ENCODE measurements at places on chromosomes 4 and X. TPM values are rescaled to one million over a fixed set of nuclear protein-coding genes. Genes with fewer than 3 reads are reported as not detected.

Gene MAGEA10
- 0.24 TPM for total RNA-seq

- DNase-seq: no peak
Measured at GRCh38 chr4:145762719-145763118, 82.8 kb downstream of the C4orf51 start.

Gene BEX2
- 14.7 TPM for total RNA-seq

Gene TDO2
- 40.9 TPM for total RNA-seq

Gene OTC
- not detected for total RNA-seq

DNA sequence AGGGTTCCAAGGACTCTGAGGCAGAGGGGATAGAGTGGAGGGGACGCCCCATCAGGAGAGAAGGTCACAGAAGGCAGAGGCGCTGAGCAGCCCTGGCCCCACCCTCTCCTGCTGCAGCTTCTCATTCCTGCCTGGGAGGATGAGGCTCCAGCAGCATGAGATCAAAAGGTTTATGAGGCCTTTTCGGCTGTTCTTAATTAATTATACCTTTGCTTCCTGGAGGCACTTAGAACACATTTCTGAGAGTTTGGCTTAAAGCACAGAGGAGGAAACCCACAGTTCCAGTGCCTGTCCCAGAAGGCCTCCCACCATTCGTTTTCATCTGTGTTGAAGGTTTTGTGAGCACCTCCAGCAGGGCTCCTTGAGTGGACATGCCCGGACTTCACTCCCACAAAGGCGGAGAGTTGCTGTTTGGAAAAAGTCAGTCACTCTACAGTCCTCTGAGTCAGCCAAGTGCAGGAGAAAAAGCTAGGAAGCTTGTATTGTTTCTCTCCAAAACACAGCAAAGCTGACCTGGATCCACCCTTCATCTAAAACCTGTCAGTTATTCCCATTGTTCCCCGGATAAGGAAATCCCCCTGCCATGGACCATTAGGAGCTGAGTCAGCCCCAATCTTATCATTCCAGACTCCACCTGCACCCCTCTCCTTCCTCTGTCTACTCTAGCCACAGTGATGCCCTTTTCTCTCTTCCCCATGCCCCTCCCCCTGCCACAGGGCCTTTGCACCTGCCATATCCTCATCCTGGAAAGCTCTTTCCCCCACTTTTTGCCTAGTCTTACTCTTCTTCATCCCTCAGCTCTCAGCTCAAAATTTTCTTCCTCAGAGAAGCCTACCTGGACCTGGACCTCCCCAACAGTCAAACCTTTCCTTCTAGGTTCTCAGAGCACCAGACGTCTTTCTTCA lies 276.8 kb downstream of the FBXW7 start:
- peak; percentile 57 for DNase-seq

Gene RASL11B
- 13.0 TPM for total RNA-seq

Gene NALF2
- 0.24 TPM for total RNA-seq

GRCh38 chr4:35520059-35520458 lies 724.3 kb downstream of the ARAP2 start:
- no peak for DNase-seq

Gene MAB21L2
- 2.6 TPM for total RNA-seq

DNA sequence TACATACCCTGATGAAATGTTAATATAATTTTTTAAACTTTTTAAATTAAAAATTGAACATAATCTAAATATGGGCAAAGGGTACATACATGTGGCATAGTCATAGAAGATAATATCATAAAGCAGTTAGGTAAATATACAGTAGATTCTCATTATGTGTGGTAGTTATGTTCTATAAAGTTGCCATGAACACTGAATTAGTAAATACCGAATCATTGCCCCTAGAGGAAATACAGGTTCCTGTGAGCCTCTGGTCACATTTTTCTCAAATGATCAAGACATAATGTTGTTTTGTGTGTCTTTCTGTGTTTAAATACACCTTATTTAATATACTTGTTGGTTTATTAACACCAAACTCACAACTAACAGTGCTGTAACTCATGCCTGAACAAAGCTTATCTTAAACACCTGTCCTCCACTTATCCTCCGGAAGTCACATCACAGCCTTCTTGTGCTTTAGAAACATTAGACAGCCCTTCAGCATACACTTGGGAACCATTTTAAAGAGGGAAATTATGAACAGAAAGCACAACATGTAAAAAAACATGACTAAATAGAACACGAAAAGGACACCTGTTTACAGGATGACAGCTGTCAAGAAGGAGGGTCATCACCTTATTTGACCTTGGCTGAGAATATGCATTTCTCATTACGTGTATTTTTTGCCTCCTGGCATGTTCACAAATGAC lies 169.4 kb upstream of the NAP1L5 start:
- DNase-seq: no peak

DNA sequence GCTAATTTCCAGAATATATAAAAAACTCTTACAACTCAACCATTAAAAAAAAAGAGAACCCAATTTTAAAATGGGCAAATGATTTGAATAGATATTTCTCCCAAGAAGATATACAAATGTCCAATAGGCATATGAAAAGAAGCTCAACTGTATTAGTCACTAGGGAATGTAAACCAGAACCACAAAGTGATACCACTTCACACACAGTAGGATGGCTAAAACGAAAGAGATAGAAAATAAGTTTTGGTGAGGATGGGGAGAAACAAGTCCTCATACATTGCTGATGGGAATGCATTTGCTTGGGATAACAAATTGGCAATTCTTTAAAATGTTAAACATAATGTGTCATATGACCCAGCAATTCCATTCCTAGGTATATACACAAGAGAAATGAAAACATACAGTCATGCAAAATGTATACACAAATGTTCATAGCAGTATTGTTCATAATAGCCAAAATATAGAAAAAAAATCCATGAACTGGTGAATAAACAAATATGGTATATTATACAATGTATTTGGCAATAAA lies 5.7 kb downstream of the TCEAL3 start:
- DNase-seq: no peak

GRCh38 chrX:126448681-126449080 lies 103.9 kb downstream of the DCAF12L1 start:
- no peak for DNase-seq

Gene CAPN6
- total RNA-seq: 3.4 TPM

Gene PCDH7
- total RNA-seq: 96.1 TPM

- DNase-seq: no peak
Measured at GRCh38 chrX:154135458-154136229, 8.4 kb upstream of the OPN1LW start.

GRCh38 chr4:5114950-5115349 lies 63.7 kb downstream of the STK32B start:
- DNase-seq: peak; percentile 4

Gene F11
- total RNA-seq: not detected

DNA sequence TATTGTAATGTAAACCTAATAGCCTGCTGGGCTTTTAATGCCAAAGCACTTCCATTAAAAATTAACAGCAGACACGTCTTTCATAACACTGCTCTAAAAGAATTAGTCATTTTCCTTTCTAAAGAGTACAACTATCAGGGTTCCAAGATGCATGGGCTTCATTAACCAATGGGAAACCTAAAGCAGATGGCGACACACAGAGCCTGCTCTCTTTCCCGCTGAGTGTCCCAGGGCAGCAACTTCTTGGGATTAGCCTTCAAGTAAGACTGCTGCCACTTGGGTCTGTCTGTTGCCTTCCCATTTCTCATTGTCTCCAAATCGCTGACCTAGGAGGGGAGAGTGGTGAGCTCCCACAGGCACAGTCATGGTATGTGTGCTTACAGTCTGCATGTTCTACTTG lies 14.0 kb upstream of the PHKA2 start:
- DNase-seq: no peak

Gene DUSP21
- 0.72 TPM for total RNA-seq

- no peak for DNase-seq
Measured at GRCh38 chrX:70754169-70754848, 154.2 kb downstream of the TEX11 start.

GRCh38 chr4:152591396-152591795 lies 55.5 kb upstream of the FBXW7 start:
- peak; percentile 79 for DNase-seq

DNA sequence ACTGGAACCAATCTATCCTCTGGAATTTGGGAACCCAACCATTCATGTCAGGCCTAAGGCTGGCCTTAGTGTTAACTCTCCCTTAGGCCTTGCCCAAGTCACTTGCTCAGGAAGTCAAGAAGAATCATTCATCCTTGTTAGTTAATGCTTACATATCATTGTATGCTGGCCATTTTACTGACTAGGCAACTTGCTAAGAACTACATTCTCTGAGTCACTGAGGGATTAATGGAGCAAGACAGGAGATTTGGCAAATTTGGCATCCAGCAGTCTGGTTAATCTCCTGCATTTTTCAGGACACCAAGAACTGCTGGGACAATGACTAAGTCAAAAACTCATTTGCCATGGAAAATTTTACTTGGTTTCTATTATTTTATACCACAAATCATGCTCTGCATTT lies 115.8 kb upstream of the DDIT4L start:
- DNase-seq: no peak

- peak; percentile 5 for DNase-seq
Measured at GRCh38 chr4:152431291-152431690, 104.6 kb downstream of the FBXW7 start.

DNA sequence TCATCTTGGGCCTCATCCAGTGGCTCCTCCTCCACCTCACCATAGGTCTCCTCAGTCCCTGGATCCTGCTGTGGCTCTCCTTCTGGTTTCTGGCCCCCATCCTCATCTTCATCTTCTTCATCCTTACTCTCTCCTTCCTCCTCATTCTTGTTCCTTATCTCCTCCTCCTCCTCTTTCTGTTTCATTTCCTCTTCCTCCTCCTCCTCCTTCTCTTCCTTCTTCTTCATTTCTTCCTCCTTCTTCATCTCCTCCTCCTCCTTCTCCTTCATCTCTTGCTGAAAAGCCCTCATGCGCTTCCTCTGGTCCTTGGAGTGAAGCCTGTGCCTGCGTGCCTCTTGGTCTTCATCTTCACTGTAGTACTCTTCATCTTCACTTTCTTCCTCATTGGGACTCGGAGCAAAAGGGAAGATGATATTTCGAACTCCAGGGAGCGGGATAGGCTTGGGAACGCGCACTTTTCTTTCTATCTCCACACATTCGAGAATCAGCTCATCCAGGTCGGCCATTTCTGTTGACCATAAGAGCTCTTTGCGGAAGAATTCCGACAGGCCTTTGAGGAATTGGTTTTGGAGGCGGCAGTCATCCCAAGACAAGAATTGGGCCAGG lies 1.5 kb downstream of the RTL5 start:
- no peak for DNase-seq

DNA sequence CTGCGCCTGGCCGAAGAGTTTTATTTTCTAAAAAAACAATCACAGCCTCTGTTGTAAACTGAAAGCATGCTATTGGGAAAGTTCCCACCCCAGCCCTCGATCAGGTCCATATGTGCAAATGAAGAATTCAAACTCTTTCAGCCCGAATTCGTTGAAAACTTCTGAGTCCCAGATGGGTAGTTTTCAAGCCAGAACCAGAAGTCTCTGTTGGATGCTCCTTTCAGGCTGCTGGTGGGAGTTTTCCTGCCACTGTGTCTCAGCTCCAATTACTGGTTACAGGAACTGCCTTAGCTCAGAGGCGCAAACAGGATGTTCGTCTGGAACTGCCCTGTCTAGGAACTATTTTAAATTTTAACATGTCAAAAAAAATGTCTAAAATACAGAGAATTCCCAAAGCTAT lies 9.3 kb upstream of the ALG13 start:
- DNase-seq: no peak

Gene NWD2
- total RNA-seq: 2.4 TPM

Gene EDA
- total RNA-seq: 2.9 TPM

Gene HMGN5
- total RNA-seq: 6.7 TPM

Gene FABP2
- total RNA-seq: 2.9 TPM

- no peak for DNase-seq
Measured at GRCh38 chr4:13543032-13543838, 1.1 kb downstream of the NKX3-2 start.

DNA sequence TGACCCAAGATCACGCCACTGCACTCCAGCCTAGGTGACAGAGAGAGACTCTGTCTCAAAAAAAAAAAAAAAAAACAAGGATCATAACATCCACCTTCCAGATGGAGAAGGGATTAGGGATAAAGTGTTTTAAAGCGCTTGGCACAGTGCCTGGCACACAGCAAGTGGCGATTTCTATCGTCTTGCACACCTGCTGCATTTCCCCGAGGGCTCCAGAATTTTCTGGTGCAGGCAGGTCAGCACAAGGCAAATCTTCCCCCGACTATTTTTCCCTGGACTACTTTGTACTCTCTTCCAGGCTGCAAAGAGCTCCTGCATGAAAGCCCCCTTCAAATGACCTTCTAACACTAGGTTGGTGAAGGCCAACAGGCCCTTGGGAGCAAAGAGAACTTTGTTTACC lies 57.3 kb downstream of the APBB2 start:
- DNase-seq: no peak

- DNase-seq: peak; percentile 10
Measured at GRCh38 chrX:22081475-22082092, 49.5 kb downstream of the PHEX start.

Gene LYAR
- total RNA-seq: 7.9 TPM

Gene PDCL2
- not detected for total RNA-seq

Gene PCYT1B
- 5.1 TPM for total RNA-seq

Gene RAI2
- 4.1 TPM for total RNA-seq

Gene ARHGEF6
- 40.0 TPM for total RNA-seq

Gene PASD1
- total RNA-seq: 0.48 TPM

Gene ATP1B4
- 1.4 TPM for total RNA-seq

GRCh38 chr4:46462733-46463132 lies 72.8 kb upstream of the GABRA2 start:
- DNase-seq: no peak

- DNase-seq: peak; percentile 51
Measured at GRCh38 chr4:137307806-137308205, 224.5 kb downstream of the PCDH18 start.

Gene TSPAN6
- 38.3 TPM for total RNA-seq

Data from umbilical cord (tissue), 2 donors.